ENCODE measurements at places on chromosomes 16 and 17.
A peak's percentile ranks its signal among the peaks of the same experiment; 100 is the strongest.

- DNase-seq: no peak
These were observed 1343.7 kb upstream of the GOT2 start for GRCh38 chr16:60077861-60078260.

DNA sequence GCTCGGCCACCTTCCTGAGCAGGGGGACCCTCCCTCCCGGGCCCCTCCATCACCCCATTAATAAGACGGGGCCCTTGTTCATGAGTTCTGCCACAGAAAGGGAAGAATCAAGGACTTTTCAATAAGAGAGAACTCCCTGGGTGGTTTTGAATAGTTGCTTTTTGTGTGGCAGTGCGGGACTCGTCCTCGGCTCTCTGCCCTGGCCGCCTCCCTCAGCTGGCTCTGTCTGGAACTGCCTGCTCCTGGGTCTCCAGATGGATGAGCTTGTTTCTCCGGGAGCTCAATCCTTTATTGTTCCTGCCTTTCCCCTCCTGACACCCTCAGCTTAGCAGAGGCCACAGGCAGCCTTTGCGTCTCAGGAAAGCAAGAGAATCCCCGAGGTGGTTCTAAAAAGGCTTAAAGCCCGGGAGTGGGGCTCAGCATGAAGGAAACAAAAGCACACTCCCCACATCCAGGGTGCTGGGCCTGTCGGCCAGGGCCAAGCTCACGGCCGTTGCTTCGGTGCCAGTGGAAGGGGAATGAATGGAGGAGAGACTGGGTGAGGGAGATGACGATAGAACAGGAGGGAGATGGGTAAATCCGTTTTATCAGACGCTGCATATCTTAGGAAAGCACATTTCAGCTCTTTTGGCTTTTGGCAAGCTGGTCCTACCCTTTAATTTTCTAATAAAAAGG is 60.2 kb downstream of the RAI1 start:
- no peak for DNase-seq

- no peak for DNase-seq
These were observed 27.2 kb upstream of the TOB1 start for GRCh38 chr17:50893183-50893993.

DNA sequence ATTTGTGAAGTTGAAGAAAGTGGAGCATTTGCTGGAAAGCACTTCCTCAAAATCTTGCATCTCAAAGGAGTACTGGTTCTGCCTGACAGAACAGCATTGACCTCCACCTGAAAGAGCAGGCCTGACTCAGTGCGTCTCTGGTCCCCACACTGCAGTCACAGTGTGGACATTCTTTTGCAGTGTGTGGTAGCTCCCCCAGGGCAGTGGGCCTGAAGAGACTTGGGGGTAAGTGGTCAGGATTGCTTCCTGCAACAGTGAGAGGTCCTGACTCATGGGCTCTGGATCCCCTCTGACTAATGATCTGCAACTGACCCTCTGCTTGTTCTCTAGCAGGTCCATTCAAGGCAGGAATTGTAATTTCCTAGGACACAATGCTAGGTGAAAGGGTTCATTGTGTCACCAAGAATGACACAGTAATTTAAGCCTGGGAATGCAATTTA is 204.9 kb upstream of the KCNJ16 start:
- DNase-seq: no peak

DNA sequence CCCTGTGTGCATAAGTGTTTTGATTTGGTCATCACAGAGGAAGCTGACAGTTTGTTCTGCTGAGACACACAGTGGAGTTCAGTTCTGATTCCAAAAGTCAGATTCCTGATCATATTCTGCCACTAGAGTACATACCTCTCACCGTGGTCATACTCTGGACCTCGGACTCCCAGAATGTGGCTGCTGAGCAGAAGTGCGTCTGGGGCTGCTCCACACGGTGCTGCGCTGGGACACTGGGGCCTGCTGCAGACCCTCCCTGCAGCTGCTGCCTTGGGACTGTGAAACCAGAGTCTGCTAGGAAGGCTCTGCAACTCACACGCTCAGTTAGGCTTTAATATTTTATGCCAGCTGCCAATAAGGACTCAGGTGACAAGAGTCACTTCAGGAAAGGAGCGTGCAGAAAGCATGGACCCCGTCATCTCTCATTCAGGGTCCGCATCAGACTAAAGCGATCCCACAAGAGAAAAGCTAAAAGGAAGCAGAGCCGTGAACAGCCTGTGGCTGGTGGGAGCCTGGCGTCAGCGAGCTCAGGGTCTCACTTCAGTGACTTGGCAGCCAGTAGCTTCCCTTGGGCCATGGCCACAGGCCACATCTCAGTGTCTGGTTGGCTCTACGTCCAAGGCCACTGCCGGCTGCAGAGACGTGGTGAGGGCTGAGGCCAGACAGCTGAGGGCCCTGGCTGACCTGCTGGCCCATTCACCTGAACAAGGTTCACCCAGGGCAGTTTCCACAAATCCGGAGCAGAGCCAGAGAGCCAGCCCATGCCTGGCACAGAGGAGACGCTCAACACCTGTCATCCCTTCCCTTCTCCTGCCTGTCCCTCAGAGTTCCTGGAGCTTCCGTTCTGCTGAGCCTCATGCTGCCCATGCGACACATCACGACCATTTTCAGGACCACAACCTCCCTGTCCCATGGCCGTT is 24.7 kb upstream of the KIFC3 start:
- no peak for DNase-seq

DNA sequence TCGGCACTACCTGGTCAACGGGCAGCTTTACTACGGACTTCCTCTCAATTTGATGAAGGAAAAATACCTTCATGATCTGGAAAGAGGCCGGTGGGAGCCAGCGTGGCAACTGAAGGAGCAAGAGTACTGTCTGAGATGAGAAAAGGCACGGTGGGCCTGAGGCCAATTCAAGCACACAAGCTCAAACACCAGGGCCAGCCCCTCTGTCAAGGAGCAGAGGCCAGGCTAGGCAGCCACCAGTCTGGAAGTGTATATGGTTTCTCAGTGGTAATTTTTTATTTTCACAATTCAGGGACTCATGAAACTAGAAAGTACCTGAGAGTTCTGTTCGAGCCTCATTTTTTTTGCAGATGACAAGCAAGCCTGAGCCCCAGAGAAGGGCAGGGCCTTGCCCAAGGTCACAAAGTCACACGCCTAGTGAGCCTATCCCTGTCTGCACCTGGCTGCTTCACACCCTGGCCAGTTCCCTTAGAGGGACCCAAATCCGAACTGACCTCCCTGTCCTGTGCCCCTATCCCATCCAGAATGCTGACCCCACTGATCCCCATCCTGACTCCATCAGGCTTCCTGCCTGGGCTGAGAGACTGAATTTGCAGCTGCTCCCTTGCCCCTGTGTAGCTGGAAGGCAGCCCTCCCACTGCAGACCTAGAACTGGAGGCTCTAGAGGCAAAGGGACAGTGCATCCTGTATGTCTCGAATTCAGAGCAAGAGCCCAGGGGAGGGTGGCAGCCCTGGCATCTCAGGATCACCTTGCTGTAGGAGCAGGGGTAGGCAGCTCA is 4.8 kb upstream of the TBX2 start:
- DNase-seq: no peak

DNA sequence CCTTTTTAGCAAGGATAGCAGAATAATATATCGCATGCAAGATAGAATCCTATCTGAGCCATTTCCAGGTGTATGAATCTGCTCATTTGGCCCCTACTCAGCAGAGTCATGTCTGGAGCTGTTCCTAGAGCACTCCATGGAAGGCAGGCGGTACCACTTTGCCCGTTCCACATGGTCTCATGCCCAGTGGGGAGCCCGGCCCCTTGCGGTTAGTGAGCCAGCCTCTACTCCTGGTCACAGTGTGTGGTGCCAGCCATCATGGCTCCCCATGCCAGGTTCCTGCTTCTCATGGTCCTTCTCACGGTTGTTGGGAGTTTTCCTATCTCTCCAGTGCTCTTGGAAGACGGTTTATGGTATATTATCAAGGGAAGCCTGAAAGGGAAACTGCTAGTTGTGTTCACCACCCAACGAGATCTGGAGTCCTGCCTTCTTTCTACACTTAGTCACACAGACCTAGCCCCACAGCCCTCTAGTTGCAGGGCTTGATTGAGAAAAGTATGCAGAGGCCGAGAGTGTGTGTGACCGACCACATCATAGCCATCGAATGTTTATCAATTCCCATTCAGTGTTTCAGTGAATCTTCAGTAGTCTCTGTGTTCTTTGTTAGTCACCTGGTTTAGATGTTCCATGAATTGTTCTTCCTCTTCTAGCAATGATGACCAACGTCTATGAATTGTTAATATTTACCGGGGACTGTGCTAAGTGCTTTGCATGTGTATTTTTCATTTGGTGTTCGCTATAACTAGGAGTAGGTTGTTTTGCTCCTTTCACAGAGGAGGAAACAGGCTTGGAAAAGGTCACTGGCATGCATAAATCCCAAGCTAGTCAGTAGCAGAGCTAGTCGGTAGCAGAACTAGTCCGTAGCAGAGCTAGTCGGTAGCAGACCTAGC is 9.6 kb downstream of the JPT2 start:
- no peak for DNase-seq

- no peak for DNase-seq
These were observed 14.1 kb downstream of the PRMT7 start for GRCh38 chr16:68324780-68325357.

GRCh38 chr17:48671697-48672171 is 45.6 kb upstream of the HOXB9 start:
- peak; percentile 71 for DNase-seq
